ENCODE measurements at places on chromosomes 1 and 21.

DNA sequence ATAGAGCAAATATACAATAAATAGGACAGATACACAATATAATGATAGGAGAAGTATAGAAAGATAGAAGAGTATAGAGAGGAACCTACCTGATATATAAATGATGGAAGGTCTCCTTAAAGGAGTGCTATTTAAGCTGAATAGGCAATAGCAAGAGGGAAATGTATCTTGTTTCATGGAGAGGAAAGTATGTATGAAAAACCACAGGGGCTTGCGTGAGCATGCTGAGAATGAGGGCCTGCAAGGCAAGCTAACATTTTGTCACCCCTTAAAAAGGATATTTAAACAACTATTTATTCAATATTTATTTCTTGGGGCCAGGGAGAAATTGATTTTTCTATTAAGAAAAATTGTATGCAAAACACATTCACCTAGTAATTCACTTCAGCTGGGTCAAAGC is 150.9 kb upstream of the ZRANB2 start:
- no peak for DNase-seq

DNA sequence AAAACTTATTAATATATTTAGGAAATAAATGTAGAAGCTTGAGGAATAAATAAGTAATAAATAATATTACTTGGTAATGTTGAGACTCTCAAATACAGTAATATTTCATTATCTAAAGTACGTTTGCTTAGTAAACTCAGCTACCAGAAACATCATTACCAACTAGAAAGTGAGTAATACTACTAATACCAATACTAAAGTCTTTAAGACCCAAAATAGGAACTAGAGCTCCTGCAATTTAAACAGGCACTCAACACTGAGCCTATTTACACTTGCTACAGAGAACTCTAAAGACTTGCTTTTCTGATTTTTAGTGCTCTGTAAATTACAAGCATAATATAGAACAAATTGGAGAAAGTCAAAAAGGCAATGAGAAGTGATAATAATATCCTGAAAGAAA is 13.5 kb upstream of the C1orf105 start:
- DNase-seq: no peak

DNA sequence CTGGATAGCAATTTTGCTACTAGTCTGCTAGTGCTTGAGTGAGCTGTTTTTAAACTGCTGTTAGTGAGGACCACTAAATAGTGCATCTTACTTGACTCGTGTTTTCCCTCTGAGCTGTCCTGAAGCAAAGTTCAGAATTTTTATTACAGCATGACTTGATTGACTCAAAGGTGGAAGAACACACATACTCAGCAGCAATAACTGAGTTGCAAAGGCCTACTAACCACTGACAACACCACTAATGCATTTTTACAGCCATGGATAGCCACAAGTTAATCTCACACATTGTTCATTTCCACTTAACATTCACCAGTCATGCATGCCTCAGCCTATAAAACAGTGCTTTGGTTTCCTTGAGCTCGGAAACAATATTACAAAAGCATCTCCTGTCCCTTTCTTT is 148.7 kb downstream of the RUNX1 start:
- no peak for DNase-seq

- DNase-seq: no peak
Observed at GRCh38 chr1:183290628-183291027, 104.6 kb downstream of the LAMC2 start.

- no peak for DNase-seq
Observed at GRCh38 chr1:14015917-14016316, 315.9 kb downstream of the PRDM2 start.

- DNase-seq: no peak
Observed at GRCh38 chr1:162982364-162982763, 86.8 kb upstream of the RGS4 start.

DNA sequence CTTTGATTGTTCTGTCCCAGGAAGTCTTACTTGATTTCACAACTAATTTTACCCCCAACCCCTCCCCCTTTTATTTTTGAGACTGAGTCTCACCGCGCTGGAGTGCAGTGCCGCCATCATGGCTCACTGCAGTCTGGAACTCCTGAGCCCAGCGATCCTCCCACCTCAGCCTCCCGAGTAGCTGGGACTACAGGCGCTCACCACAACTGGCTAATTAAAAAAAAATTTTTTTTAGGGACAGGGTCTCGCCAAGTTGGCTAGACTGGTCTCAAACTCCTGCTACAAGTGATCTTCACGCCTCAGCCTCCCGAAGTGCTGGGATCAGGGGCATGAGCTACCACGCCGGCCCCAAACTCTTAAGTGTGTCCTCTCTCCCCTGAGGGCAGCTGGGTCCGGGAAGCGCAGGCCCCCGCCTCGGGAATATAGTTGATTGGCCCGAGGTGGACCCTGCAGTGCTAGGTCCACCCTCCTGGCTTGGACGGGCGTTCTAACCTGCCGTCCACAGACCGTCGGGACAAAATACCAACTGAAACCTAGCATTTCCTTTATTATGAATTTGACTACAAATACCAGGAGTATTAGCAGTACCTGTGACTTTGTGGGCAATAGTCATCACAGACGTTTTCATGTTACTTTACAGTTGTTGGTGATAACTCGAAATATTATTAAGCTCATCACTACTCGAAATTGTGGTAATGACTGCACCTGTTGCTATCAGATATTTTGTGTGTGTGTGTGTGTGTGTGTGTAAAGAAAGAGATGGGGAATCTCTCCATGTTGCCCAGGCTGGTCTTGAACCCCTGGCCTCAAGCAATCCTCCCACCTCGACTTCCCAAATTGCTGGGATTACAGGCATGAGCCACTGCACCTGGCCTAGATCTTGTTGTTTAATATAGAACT is 642 bp upstream of the PARP1 start:
- no peak for DNase-seq

DNA sequence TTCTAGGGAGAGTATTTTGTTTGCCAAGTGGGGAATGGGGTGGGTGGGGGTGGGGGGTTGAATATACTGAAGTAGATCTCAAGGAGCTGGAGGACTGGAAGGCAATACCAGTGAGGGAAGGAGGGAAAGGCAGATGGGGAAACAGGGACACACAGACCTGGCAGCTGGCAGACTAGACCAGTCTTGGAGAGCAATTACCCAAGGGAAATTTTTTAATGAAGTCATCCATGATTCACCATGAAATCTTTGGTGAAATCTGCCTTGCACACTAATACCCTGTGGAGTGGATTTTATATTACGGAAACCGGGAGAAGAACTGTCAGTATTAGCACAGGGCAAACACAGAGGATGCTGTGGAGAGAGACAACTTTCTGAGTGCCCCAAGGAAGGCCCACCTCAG is 29.7 kb upstream of the MARK1 start:
- no peak for DNase-seq

DNA sequence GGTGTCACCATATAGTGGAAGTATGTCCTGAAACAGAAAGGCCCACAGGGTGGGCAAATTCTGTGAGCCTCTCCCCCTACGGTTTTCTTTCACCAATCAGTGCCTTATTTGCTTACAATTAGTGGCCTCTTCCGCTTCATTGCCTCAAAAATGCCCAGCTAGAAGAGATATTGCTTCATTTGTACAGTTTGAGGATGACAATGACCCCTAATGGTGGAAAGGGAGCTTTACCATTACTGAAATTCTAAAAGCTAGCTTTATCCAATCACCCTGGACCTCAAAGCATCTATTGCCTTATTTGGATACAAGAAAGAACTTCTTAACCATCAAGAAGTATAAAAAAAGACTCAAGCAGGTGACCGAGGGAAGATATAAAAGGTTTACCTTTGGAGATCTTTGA is 49.6 kb downstream of the LRRC71 start:
- no peak for DNase-seq

- no peak for DNase-seq
Observed at GRCh38 chr1:151902858-151903257, 6.5 kb downstream of the THEM4 start.

DNA sequence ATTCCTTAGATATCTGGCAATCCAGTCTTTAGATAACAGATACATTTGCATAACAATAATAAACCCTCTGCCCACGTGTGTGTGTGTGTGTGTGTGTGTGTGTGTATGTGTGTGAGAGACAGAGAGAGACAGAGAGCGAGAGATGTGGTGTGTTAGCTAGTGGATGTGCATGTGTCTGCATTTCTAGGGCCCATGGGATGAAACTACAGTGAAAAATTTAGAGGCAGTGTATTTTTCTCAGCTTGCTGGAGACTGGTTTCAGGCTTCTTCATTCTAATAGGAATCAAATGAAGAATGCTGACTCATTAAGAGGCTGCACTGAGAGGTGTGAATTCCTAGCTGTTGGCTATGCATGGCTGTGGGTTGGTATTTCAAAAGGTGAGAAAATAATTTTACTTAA is 303.2 kb downstream of the LMX1A start:
- DNase-seq: no peak

DNA sequence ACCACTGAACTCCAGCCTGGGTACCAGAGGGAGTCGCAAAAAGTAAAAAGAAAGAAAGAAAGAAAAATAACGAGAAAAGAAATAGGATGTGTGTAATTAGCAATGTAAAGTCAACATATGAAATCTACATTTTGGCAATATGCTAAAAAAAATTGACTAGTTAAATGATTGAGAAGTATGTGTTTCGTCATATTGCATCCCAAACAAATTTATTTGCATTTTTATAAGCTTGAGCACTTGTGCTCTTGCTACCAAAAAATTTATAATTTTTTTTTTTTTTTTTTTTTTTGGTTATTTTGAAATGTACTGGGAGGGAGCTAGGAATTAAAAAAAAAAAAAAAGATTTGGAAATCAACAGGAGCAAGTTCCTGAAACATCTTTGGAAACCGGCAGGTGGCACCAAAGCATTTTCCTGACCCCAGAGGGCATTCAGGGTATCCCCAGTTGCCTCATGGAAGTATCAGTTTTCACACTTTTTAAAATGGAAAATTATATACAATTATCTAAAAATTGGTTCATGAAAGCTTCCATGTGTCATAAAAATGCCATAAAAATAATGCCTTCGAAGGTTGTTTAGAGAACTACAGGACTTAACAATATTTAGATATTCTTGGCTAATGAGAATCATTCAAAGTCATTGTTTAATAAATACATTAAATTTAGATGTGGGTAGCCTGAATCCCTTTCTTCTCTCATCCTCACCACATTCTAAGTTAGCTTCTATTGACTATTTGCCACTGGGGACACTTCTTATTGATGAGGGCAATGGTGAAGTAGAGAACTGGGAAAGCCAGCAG is 4.8 kb upstream of the HEATR1 start:
- DNase-seq: no peak

- DNase-seq: no peak
Observed at GRCh38 chr1:202765721-202766120, 42.5 kb downstream of the KDM5B start.

DNA sequence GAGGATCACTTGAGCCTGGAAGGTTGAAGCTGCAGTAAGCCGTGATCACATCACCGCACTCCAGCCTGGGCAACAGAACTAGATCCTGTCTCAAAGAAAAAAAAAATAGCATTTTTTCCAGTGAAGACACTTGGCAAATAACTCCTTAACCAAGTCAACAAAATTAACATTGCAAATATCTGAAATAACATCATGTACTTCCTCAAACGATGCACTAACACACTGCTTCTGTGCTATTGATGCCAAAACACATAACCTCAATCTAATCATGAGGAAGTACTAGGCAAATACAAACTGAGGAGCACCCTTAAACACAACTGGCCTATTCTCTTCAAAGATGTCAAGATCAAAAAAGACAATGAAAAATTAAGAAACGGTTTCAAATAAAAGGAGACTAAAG is 32.3 kb downstream of the PABPC4 start:
- no peak for DNase-seq

DNA sequence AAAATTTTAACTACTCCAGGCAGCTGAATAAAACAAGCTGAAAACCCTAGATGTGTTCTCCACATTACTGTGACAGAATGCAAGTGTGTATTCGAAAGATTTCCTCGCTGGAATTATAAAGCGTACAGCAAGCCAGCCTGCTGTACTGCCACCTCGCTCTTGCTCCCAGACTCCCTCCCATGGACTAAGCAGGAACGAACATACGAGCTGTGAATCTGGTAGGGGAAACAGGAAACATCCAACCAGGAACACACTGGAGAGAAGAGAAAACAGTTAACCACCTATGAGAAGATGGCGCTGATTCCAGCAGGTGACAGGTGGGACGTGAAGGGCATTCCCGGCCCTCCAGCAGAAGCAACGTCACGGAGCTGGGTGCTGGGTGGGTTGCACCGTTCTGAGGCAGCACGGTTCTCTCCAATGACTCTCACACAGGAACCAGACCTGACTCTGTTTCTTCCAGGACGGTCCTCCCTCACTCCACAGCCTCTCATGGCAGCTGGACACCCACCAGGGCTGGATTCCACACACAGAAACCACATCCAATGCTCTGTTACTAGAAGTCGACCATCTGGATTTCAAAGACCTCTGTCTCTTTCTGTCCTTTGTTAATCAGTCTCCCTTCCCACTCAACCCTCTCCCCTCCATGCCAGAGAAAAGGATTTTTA is 219.2 kb downstream of the RERE start:
- no peak for DNase-seq

DNA sequence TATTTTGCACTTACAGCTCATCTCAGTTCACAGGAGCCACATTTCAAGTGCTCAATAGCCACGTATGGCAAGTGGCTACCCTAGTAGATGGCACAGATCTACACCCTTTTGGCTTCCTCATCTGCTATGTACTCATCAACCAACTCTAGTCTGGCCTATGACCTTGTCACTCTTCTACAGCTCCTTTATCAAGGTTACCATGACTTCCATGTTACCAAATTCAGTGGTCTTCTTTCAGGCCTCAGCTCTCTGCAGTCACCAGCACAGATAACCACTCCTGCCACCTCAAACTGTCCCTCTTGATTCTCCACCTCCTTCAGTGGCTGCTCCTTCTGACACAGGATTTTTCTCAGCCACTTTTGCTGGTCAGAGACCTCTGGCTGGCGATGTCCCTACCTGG is 11.7 kb upstream of the USP48 start:
- no peak for DNase-seq

Measured in stimulated activated CD4-positive, alpha-beta T cell treated with anti-CD3 and anti-CD28 coated beads, Interleukin-1b, Interleukin-23, amount 100 ng/mL, for 1 hour (primary cell).